ENCODE measurements at places on chromosomes 5 and 9. TPM values are rescaled to one million over a fixed set of nuclear protein-coding genes. Genes with fewer than 3 reads are reported as not detected.

DNA sequence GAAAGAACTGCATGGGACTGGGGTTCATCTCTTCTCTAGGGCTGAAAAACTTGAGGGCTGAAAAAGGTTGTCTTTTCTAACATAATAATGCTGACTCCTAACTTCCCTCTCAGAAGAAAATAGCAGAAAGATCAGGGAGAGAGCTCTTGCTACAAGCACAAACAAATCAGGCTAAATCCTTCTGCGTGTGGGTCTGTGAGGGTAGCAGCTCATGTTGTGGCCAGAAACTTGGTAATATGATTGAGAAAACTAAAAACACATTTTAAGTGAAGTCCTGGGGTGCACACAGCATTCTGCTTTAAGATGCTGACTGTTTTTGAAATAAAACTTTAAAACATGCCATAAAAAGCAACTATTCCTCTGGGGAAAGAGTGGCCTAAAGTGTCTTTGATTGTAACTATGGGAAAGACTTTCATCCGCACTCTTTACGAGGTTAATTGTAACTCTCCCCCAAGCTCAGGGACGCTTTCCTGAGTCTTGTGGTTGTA, 56.7 kb downstream of the SAXO1 start:
- H3K36me3 ChIP-seq: no peaks in the 10 kb centered on the region
- no peak overlapping the region for H3K27ac ChIP-seq

DNA sequence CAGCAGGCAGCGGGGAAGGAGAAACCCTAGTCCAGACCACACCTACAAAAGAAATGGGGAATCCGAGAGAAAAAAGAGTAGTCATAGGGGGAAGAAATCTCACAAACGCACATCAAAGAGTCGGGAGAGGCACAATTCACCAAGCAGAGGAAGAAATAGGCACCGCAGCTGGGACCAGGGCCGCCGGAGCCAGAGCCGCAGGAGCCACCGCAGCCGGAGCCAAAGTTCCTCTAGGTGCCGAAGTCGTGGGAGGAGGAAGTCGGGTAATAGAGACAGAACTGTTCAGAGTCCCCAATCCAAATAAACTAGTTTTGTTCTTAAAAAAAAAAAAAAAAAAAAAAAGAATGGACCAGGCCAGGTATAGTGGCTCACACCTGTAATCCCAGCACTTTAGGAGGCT, 29.3 kb downstream of the REEP5 start:
- H3K4me1 ChIP-seq: peaks cover 20% of the 10 kb centered on the region
- no peak for DNase-seq

- no peaks in the 10 kb centered on the region for H3K4me1 ChIP-seq
- H3K27me3 ChIP-seq: no peaks in the 10 kb centered on the region
- H3K36me3 ChIP-seq: no peaks in the 10 kb centered on the region
- no peak for DNase-seq
- no peak overlapping the region for H3K27ac ChIP-seq
- no peak overlapping the region for H3K4me3 ChIP-seq
Measured at GRCh38 chr5:170538696-170539586, 35.1 kb downstream of the KCNIP1 start.

DNA sequence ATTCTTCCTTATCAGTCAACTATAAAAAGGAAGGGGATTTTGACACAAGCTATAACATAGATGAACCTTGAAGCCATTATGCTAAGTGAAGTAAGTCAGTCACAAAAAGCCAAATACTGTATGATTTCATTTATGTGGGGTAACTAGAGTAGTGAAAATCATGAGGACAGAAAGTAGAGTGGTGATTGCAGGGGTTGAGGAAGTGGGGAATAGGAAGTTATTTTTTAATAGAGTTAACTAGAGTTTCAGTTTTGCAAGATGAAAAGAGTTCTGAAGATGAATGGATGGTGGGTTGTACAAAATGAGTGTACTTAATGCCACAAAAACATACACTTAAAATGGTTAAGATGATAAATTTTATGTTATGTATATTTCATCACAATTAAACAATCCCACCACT, 65.4 kb upstream of the FAM174A start:
- H3K27me3 ChIP-seq: no peaks in the 10 kb centered on the region
- no peaks in the 10 kb centered on the region for H3K4me1 ChIP-seq
- H3K27ac ChIP-seq: no peak overlapping the region
- H3K36me3 ChIP-seq: no peaks in the 10 kb centered on the region

DNA sequence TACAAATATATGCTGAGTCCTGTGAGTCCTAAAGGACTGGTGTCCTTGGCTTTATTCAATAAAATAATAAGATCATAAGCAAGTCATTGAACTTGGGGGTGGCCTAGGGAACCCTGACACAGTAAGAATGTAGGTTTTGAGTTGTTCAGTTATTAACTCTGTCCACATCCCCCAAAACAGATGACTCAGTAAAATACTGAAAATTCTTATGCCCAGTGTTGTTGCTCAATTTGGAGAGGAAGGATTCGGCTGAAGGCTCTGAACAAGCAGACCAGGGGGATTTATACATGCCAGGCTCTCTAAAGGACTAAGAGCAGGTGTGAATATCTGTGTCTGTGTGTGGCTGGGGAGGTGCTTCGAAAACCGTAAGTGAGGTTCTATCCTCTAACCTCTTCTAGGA, 173.7 kb downstream of the RMI1 start:
- H3K36me3 ChIP-seq: no peaks in the 10 kb centered on the region
- H3K27me3 ChIP-seq: no peaks in the 10 kb centered on the region

- H3K27ac ChIP-seq: no peak overlapping the region
- H3K4me1 ChIP-seq: no peaks in the 10 kb centered on the region
- H3K36me3 ChIP-seq: no peaks in the 10 kb centered on the region
- DNase-seq: no peak
Measured at GRCh38 chr9:90333226-90333625, 309.4 kb downstream of the DIRAS2 start.

DNA sequence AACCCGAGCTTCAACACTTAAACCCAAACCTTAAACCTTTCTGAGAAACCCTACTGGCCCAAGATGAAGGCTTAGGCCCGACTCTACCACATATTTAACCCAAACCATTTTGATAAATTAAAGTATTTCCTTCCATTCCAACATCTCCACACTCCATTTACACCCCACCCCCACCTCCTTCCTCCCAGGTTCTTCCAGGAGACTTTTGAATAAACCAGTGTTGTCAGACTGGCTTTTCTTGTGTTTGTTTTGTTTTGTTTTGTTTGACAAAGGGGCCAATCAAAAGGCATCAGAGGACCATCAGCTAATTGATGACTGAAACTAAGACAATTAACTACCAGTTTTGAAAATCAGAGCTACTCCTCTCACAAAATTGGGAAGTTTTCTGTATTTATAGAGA, 4.6 kb upstream of the ZNF608 start:
- no peak overlapping the region for H3K4me3 ChIP-seq
- no peak for DNase-seq
- no peak overlapping the region for H3K27ac ChIP-seq
- H3K4me1 ChIP-seq: no peaks in the 10 kb centered on the region
- H3K36me3 ChIP-seq: no peaks in the 10 kb centered on the region

- H3K27ac ChIP-seq: no peak overlapping the region
- no peak overlapping the region for H3K4me3 ChIP-seq
- H3K4me1 ChIP-seq: no peaks in the 10 kb centered on the region
Measured at GRCh38 chr5:157049605-157050004, 9.3 kb downstream of the HAVCR1 start.

- H3K4me3 ChIP-seq: no peak overlapping the region
- no peak for DNase-seq
- H3K27me3 ChIP-seq: no peaks in the 10 kb centered on the region
- peaks cover 4% of the 10 kb centered on the region for H3K36me3 ChIP-seq
- H3K27ac ChIP-seq: no peak overlapping the region
Measured at GRCh38 chr5:32387211-32387610, 57.3 kb downstream of the ZFR start.

DNA sequence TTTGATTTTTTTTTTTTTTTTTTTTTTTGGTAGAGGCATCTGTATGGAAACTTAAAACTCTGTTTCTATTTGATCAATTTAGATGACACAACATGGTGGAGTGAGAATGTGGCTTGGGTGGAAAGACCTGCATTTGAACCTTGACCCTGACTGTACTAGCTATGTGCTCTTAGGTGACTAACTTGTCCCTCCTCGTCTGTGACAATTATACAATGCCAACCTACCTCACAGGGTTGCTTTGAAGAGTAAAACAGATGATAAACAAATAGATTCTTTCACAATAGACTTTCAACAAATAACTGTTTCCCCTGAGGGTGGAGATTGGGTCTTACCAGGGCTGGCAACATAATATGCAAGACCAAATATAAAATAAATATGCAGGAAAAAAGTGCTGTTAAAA, 109.3 kb downstream of the CRB2 start:
- H3K27ac ChIP-seq: no peak overlapping the region
- no peaks in the 10 kb centered on the region for H3K27me3 ChIP-seq
- no peaks in the 10 kb centered on the region for H3K4me1 ChIP-seq
- H3K4me3 ChIP-seq: no peak overlapping the region

DNA sequence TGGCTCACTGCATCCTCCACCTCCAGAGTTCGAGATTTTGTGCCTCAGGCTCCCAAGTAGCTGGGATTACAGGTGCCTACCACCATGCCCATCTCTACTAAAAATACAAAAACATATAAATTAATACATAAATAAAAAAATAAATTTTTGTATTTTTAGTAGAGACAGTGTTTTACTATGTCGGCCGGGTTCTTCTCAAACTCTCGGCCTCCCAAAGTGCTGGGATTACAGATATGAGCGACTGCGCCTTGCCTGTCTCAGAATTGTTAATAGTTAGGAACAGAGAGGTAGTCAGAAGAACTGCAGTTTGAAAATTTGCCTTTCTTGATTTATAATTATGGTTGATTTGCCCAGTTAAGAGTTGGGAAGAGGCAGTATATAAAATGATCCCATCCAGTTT, 2.8 kb downstream of the ATP6V1G1 start:
- H3K36me3 ChIP-seq: peaks cover 22% of the 10 kb centered on the region
- H3K4me3 ChIP-seq: no peak overlapping the region
- H3K4me1 ChIP-seq: peaks cover 35% of the 10 kb centered on the region
- H3K27ac ChIP-seq: no peak overlapping the region
- H3K27me3 ChIP-seq: no peaks in the 10 kb centered on the region

DNA sequence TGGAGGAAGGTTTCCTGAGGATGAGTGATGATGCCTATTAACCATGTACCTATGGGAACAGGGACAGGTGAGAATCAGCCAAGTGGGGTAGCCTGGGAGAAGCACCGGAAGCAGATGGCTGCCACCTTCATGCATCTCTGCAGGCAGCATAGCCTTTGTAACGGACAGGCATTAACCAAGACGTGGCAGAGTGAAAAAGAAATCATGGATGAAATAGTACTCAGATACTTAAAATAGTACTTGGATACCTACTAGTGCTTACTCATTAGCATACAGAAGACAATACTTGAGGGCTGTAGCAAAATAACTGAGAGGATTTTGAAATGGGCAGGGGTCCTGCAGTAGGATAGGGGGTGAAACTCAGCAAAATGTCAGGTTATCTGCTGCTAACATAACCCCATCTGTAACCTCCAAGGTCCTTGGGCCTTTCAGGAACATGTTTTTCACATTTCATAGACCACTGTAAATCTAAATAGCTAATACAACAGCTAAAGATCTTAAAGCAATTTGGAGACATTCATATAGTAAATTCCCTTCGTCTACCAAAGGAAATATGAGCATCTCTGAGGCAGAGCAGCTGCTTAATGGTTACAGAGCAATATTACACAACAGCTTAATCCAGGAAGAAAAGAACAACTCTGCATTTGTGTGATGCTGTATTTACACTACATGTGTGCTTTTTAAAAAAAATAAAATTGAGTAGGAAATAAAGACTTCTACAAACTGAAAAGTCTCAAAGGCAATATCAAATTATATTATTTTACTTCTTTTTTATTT, 154.3 kb downstream of the NFIB start:
- no peak overlapping the region for H3K4me3 ChIP-seq
- H3K27me3 ChIP-seq: no peaks in the 10 kb centered on the region
- H3K27ac ChIP-seq: no peak overlapping the region
- H3K36me3 ChIP-seq: no peaks in the 10 kb centered on the region
- H3K4me1 ChIP-seq: no peaks in the 10 kb centered on the region
- no peak for DNase-seq

Gene ADRA1B
- 0.16 TPM for total RNA-seq

Gene HEMGN
- total RNA-seq: 0.09 TPM

Gene GABRA6
- not detected for total RNA-seq

Gene PCDHB8
- total RNA-seq: 0.43 TPM

Gene PCDH1
- 30.7 TPM for total RNA-seq

Gene FAM13B
- total RNA-seq: 10.8 TPM

Gene CCL28
- total RNA-seq: 22.7 TPM

Gene N4BP3
- total RNA-seq: 0.64 TPM

All from pancreas (tissue), 10 donors.